GM20000 (cell line): ENCODE measurements at places on chromosomes 5 and 9.

GRCh38 chr5:91176288-91177016 is 206.7 kb downstream of the ARRDC3 start:
- no peak for DNase-seq

DNA sequence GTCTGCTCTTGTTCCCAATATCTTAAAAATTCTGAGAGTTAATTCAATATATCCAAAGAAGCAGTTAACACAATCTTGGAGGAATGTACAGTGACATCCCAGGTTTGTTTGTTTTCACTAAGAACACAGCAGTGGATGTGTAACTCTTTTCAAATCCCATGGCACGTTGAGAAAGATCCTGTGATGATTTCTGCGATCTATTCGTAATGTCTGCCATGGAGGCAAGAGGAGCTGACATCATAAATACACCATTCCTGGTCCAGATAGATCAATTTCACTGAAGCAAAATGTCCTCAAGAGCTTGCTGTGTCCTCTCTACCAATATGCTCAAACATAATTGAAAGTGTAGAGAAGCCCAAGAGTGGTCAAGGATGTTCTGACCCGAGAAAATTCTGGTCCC is 252.8 kb upstream of the TRIM32 start:
- DNase-seq, result no peak

DNA sequence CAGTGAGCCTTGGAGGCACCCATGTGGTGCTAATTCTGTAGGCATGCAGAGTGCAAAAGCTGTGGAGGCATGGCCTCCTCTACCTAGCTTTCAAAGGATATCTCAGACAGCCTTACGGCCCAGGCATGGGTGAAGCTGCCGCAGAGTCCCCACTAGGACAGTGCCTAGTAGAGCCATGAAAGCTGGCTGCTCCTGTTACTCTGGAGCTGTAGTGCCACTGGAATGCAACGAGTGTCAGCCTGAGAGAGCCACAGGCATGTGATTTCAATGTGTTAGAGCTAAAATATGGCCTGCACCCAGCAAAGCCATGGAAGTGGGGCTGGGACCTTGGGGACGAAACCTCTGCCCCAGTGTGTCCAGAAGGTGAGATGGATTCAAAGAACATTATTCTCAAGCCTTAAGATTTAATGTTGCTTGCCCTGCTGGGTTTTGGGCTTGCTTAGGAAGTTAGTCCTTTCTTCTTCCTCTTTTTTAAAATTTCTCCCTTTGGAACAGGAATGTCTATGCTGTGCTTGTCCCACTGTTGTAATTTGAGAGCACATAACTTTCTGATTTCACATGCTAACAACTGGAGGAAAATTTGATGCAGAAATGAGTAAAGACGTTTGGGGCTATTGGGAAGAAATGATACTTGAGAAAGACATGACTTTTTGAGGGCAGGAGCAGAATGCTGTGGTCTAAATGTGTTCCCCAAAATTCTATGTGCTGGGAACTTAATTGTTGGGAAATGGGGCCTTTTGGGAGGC is 298.4 kb downstream of the PSAT1 start:
- DNase-seq, result no peak

DNA sequence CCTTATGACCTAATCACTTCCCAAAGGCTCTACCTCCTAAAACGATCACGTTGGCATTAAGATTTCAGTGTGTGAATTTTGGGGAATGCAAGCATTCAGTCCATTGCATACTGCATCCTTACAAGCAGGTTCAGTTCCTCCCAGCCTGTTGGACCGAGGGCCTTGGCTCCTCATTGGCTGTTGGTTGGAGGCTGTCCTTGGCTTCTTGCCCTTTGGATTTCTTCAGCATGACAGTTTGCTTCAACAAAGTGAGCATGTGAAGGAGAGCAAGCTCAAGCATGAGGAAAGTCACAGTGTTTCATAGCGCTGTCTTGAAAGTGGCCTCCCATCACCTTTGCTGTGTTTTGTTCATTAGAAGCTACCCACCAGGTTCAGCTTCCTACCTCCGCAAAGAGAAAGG is 109.5 kb downstream of the GADD45G start:
- no peak for DNase-seq

DNA sequence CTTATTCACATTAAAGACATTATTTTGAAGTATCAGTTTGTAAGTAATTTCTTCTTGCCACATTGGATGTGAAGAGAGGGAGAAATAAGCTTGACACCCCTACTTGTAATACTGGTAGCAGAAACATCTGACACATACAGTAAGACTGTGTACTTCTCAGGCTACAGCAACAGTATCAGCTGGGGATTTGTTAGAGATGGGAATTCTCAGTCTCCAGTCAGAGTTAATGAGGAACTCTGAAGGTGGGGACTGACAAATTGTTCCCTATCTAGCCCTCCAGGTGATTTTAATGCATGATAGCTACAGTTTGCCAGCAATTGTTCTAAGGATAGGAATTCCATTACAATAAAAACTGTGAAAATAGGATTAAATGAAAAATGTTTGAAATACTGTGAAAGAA is 524.8 kb downstream of the PRR16 start:
- no peak for DNase-seq

GRCh38 chr5:180438785-180439780 is 55.1 kb upstream of the CNOT6 start:
- DNase-seq, result no peak
